ENCODE measurements at places on chromosomes 2 and 18.

DNA sequence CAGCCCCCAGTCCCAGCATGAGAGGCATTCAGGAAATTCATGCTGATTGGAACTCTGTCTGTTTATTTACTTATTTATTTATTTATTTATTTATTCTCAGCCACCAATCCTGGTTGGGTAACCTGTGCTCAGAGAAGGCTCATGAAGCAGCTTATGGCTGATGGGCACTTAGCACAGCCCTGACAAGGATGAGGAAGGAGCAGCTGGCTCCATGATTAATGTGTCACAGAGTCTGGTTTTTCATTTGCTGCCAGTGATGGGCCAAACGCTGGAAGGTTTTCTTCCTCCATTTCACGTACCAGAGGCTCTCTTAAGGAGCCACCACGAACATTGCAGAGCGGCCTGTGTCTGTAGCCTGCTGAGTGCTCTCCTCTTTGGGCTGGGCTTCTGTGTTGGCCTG, 28.3 kb upstream of the KCNS3 start:
- DNase-seq: no peak

DNA sequence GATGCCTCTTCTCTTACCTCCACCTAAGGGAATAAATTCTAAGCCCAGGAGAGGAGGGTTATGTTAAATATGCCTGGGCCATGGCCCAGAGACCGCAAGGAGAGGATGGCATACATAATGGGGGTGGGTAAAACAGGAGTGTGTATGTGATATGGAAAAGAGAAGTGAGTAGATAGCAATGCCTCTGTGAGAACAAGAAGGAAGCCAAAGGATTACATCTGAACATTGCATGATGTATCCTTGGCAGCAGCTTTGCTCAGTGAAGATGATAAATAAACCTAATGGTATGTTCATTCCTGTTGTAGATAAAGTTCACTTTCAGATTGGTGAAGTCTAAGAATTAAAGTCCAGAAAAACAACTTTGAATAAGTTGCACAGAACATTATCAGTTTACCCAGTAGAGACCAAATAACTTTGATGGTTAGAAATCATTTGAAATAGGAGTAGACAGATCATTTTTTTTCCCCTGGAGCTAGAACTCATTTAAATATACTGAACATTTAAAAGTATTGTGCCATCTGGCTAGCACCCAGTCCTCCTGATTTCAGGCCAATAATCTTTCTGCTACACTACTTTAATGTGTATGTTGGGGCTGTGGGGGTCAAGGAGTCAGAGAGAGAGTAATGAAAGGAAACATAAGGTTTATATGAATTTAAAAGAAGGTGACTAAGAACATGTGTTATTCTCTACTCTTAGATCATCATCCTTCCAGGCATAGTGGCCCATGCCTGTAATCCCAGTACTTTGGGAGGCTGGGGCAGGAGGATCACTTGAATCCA, 231.7 kb downstream of the PARD3B start:
- DNase-seq: no peak

DNA sequence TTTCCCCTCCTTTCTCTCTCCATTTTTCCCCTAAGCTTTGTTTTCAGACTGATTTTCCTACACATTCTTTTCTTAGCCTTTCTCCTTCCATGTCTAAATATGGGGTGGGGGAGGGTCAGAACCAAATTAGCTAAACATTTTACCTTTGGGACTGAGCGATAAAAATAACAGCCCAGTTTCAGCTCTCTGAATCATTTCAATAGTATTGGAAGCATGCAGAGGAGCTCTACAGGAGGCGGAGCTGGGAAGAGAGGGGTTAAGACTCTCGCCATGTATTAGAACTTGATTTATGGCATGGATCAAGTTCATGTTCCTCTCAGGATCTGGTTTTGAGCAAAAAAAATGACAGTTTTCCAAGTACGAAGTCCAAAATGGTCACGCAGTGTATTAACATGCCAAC, 109.1 kb downstream of the CPO start:
- DNase-seq: no peak

GRCh38 chr18:78429127-78430108, 550.2 kb upstream of the SALL3 start:
- DNase-seq: no peak

DNA sequence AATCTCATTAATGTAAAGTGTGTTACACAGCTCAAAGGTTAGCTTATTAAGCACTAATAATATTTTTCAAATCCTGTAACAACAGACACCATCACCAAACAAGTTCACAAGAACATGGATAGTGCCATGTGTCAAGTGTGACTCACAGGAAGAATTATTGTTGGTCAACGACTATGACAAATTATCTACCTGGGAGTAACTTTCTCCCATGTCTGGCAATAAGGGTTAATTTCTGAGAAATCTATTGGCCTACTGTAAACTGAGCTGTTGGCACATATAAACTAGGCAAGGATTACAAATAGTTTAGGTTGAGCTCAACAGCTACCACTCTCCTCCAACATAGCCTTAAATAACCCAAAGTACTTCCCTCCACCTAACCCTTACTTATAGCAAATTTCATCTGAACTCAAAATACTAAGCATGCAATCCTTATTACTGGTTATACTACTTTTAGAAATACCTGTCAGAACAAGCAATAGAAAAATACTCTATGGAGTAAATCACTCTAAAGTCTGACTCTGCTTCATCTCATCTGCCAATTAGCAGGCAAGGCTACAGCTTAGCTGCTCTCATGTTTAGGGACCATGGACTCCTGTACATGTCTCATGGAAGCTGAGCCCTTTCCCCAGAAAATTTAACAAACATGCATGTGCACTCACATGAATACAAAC, 223.0 kb downstream of the NBAS start:
- no peak for DNase-seq

DNA sequence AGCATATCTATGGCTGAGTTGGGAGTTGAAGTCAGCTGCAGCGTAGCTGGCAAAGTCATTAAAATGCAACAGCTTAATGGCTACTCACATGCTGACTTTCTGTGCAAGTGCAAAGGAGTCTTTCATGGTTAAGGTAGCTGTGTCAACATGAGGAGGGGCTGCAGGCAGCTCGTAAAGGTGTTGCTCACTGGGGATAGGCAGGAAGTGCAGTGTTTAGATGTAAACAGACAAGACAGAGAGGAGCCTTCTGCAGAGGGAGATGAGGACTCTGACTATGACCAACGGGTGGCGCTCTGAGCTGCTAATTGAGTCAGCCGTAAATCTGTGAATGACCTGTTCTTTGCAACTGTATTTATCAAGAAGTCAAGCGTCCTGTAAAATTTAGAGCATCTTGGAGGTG, 22.3 kb upstream of the CAVIN2 start:
- DNase-seq: no peak

GRCh38 chr2:28101892-28102291, 211.4 kb downstream of the BABAM2 start:
- DNase-seq: no peak

GRCh38 chr2:205543262-205543843, 138.9 kb upstream of the NRP2 start:
- no peak for DNase-seq

GRCh38 chr2:229869226-229869625, 52.6 kb downstream of the TRIP12 start:
- DNase-seq: no peak

GRCh38 chr2:8548065-8548618, 133.7 kb upstream of the ID2 start:
- DNase-seq: no peak

DNA sequence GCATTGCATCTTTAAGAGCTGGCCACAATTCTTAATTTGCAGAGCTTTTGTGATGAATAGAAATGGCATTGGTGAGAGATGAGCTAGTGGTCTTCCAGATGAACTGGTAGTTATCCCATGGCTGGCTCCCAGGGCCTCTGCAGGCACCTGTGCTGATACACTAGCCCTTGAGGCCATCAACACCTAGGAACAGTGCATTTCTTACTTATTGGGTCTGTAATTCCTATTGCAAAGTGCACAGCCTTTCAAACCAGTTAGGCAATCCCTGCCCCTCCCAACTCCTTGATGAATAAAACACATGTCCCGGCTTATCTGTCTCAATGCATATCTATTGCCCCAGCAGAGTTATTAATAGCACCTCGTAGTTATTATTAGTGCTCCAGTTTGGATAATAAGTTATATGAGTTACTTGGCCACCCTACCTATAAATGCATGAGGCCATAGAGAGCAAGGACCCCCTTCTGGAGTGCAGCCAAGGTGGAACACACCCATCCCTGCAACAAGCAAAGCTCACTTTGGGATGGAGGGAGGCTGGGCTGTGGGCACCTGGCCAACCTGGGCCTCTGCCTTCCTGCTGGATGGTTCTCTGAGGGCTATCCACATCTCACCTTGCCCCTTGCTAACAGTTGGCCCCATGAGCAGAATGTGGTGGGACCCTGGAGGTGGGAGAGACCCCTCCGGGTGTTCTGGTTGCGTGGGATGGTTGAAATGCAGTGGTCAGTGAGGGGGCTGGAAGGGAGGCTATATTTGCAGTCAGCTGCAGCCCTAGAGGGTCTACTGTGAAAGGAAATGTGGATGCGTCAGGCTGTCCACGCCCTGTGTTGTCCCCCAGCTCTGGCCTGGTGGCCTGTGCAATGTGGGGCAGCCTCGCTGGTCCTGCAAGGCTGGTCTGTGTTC, 455.9 kb upstream of the HS6ST1 start:
- no peak for DNase-seq

DNA sequence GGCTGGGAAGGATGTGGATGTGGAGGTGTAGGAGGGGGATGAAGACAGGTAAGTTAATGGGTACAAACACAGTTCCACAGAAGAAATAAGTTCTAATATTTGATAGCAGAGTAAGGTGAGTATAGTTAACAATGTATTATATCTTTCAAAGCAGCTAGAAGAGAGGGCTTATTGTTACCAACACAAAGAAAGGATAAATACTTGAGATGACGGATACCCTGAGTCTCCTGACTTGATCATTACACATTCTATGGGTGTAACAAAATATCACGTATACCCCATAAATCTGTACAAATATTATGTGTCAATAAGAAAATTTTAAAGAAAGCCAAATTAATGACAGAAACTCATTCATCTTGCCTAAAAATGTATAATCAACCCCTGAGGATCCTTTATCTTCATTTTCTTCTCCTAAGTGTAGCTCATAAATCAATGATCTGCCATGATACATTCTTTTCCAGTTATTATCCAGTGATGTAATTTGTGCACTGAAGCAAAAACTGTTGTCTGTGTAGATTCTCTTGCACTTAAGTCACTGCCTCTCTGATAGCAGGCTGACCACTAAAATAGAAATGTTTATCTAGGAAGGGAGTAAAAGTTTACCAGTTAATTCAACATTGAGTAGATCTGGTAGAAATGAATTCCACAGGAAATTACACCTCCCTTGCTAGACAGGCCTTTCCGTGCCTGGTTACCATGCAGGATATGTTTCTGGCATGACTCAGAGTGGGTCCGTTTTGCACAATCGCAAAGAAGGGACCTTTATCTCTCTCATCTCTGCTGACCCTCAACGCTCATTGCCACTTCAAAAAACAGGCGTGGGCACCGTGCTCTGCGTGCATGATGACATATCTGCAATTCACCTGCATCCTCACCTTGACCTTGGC, 249.7 kb upstream of the NCKAP5 start:
- DNase-seq: no peak

- no peak for DNase-seq
Observed at GRCh38 chr2:230751062-230751461, 38.4 kb downstream of the CAB39 start.

GRCh38 chr2:36727550-36727949, 31.0 kb downstream of the VIT start:
- no peak for DNase-seq

DNA sequence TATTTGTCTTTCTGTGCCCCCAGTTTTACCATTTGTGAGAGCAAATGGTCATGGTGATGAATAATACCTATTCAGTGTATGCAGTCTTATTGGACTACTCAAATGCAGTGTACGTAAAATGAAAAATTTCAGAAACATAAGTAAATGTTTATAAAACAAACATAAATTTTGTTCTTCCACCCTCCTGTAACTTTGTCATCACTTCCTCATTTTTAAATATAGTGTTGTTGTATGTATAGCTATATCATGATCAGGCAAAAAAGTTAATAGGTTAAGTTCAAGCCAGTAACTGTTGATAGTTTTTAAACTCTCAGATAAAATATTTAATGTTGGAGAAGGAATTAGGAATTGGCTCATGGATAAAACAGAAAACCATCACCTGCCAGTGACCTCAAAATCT, 93.2 kb downstream of the KLF7 start:
- DNase-seq: no peak

DNA sequence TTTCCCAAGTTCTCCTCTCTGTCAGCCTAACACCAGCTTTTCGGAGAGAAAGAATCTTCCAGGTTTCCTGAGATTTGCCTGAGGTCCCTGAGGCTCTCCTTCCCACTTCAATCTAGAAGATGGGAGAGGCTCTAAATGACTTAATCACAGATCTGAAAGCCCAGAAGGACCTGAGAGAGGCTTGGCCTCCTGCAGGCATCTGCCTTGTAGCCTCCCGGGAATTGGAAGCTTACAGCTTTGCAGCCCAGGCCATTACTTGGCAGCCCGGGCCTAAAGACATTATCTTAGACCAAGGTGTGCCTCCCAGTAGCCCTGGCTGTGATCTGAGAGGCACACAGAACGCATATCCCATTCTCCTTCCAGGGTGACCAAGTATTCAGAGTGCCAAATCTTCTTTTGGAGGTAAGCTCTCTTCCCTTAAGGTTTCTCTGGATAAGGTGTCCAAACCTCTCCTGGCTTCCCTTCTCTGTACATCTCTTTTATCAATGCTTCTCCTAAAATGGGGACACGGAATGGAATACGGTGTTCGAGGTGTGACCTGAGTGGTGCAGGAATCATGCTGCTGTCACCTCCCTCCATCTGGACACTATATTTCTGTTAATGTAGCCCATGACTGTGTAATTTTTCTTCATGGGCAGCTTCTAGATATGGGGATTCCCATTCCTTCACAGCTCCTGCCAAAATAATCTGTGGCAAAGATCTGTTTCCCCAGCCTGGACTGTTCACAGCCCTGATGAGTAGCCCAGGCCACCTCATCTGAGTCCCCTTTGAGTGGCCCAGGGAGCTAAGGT, 16.0 kb downstream of the CTIF start:
- DNase-seq: no peak

- no peak for DNase-seq
Observed at GRCh38 chr2:234730066-234730640, 221.7 kb upstream of the SH3BP4 start.

- DNase-seq: peak; percentile 35
Observed at GRCh38 chr2:173027181-173028128, 48.2 kb upstream of the MAP3K20 start.
